Stimulated activated CD8-positive, alpha-beta memory T cell treated with anti-CD3 and anti-CD28 coated beads, Interleukin-2, amount 100 ng/mL, for 1 hour (primary cell): ENCODE measurements at places on chromosomes 2 and 18.

DNA sequence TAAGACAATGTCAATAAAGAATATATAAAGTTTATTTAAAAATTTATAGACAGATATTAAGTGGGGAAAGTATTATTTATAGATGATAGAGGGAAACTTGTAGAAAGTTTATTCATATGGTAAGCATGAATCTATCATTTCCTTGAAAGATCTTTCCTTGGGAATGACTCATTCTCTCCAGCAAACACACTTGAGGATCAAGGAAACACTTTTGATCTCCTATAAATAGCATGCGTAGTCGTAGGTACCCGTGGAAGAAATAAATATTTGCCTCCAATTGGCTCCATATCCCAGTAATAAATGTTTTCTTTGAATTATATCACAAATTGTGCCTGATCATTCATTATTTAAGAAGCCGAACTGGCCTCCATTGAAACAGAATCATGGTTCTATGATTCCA lies 483.4 kb downstream of the RNF144A start:
- DNase-seq = no peak

DNA sequence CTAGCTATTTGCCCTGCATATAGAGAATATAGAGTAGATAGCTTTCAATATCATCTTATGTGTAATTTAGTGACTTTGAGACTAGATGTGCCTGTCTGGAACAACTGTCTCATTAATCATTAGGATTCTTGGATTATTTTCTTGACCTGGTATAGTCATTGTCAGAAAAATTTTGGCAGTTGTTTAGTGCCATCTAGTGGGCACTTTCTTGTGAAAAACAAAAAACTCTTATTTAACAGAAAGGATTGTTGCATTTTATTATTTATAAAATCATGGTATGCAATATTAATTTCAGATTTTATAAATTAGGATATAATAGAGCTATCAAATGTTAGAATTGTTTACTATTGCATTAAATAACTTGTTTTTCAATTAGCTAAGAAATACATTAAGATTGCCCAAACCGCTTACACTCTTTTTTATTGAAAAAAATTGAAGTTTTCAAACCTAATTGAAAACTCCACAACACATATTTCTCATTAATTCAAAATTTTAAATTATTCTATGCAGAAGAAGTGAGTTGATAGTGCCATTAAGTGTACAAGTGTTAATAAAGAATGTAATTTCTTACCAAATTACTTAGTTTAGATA lies 80.3 kb downstream of the DYNAP start:
- no peak for DNase-seq

DNA sequence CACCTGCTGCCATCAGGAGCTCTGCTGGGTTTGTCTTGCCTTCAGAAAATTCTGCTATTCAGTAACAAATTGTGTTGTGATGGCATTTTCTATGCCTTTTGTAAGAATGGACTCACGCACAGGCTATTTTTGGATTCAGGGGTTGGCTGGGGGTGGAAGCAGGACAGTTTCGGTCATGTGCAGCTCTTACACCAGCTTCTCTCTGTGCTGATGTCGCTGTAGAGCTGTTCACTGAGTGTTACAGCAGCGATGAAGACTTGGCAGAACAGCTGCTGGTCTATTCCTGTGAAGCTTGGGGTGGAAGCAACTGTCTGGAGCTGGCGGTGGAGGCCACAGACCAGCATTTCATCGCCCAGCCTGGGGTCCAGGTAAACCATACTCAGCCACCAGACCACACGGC lies 49.2 kb downstream of the TRPM8 start:
- DNase-seq = no peak

DNA sequence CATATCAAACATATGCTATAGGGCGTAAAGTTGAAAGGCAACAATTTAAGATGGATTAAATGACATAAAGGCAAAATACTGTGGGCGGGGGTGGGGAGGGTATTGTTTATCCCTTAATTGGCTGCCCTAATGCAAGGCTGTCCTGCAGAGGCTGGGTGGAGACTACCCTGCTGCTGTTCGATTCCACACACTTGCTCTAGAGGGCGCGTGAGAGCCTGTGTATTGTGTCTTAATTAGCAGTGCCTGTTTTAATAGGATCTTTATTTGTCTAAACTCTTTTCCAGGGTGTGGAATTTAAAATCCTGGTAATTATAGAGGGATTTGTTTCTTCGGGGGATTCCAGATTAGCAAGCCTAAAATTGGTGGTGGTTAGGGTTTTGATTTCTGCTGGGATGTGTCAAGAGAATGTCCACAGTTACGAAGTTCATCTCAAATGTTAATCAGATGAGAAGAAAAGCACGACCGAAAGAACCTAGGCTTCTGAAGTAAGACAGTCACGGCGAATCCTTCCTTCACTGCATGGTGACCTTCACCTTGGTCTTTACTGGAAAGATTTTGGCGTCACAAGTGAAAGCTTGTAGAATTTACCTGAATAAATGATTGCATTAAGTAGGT lies 103.5 kb upstream of the MAP3K20 start:
- no peak for DNase-seq

DNA sequence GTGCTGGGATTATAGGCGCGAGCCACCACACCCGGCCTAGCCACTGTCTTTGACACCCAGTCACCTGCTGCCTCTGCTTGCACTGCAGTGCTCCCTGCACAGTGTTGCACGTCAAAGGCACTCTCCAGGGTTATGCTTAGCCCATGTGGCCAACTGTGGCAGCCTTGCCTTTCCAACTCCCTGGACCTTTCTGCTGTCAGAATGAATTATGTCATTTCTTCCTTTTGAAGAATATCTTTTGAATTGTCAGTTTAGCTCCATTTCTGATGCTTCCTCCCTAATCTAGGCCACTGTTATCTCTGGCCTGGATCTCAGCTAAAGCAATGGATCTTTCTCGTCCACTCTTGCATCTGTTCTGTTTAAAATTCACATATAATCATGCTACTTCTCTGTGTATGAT lies 29.3 kb upstream of the LRRTM1 start:
- no peak for DNase-seq

DNA sequence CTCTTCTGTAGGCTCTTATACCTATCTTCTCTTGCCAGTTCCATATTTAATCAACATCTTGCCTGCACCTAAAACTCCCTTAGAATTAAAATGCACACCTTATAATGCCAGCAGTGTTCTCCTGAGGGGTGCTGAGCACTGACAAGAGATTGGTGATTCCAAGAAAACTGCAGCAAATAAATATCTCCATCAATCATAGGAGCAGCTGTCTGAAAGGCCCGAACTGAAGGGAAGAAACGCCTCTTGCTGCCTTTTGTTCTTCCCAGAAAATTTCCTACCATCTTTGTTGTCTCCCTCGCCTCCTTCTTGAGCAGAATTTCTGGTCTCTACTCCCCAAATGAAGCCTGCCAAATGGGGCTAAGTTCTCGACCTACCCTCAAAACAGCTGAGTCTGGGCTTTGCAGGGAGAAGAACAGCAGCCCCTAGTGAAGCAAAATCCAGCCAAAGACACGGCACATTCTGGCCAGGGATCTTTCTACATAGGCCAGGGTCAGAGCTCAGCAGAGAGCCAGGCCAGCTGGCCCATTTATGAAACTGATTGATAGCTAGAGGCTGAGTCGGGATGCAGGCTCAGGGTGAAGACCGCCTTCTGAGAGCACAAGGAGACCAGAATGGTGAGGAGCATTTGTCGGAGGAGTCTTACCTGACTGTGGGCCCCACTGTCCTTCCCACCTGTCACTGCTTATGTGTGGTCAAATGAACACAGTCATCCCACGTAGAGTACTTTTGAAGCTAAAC lies 20.4 kb upstream of the TMEM247 start:
- DNase-seq = no peak

DNA sequence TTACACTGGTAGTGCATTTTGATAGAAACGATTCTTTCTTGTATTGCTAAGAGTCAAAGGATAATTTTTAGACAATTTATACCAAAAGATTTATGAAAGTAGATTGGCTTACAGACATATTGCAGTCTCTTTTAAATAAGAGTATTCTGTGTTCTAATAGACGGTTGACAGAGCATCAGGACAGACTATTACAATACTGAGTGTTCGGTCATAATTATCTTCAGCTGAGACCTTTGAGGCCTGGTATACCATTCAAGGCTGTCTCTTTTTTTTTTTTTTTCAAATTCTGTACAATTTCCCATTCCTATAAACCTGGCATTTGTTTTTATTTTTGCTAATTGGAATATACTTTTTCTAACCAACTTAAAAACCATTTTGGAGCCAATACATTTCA lies 140.6 kb upstream of the NOSTRIN start:
- no peak for DNase-seq

GRCh38 chr18:44503854-44504253 lies 176.8 kb upstream of the SETBP1 start:
- DNase-seq = no peak

DNA sequence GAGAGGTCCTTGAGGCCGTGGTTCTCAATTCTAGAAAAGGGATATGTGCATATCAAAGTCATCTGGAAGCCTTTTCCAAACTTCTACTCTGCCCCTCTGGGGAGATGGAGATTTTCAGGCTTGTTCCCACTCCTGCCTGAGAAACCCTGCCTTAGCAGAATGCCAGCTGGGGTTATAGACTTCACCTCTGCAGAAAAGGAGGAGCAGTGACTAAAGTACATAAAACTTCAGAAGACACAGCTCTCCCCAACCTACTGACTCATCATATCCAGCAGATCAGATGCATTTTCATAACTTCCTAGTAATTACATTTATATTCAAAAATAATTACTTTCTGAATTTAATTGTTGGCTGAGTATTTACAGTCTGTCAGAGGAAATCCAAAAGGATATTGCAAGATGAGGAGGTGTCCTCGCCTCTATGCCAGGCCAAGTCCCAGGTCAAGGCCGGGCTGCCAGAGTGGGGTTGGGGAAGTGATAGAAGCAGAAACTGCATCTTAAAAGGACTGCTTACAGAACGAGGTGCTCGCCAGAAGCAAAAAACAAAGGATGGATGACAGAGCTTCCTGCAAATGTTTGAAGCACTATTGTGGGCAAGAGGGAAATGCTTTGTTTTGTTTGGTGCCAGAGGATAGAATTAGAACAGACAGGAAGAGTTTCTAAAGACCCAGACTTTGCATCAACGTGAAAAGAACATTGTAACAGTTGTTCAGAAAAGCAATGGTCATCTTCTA lies 75.6 kb upstream of the APCDD1 start:
- no peak for DNase-seq

GRCh38 chr2:189281201-189281600 lies 101.6 kb upstream of the COL5A2 start:
- DNase-seq = no peak

DNA sequence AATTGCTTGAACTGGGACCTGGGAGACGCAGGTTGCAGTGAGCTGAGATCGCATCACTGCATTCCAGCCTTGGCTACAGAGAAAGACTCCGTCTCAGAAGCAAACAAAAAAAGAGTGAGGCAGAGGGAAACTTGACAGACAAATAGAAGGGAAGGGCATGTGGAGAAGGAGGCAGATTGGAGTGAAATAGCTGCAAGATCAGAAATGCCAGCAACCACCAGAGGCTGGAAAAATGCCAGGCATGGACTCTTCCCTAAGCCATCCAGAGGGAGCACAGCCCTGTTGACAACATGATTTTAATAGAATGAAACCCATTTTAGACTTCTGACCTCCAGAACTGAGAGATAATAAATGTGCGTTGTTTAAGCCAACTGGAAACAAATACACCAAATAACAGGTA lies 447.2 kb upstream of the SPHKAP start:
- DNase-seq = no peak

DNA sequence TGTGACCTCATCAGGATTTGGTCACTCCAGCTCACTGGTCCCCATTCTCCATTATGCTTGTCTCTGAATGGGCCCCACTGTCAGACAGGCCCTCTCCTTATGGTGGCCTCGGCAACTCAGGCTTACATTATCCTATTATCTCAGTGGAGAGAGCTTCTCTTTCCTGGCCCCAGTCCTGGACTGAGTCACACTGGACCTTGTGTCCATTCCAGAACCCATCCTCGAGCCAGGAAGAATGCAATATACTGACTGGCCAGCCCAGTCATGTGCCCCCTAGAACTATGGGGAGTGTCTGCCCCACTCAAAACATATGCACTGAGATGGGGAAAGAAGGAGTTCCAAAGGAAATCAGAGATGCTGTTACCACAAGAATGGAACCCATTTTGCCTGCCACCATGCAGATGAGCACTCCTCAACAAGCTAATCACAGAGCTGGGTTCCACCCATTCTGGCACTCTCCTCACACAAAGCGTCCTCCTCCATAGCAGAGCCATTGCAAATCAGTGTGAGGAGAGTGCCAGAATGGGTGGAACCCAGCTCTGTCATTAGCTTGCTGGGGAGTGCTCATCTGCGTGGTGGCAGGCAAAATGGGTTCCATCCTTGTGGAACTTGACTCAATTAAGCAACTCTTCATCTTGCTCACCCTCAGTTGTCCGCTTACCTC lies 71.9 kb downstream of the CHRNA1 start:
- no peak for DNase-seq

- DNase-seq = no peak
These were observed 387.8 kb upstream of the SLC39A10 start for GRCh38 chr2:195269220-195269619.

GRCh38 chr2:173874003-173874893 lies 90.9 kb downstream of the SP3 start:
- no peak for DNase-seq

DNA sequence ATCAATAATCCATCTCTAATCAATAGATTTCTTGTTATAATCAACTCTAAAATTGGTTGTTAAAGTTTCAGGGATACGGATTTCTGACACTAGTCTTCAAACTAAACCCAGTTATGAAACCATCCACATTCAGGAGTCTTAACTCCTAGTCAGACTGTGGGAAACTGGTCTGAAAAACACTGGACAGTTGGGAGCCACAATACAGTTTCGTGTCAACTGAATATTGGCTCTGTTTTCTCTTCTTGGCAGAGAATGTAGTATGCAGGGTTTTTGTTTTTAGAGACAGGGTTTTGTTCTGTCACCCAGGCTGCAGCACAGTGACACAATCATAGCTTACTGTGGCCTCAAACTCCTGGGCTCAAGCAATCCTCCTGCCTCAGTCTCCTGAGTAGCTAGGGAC lies 123.1 kb downstream of the RTTN start:
- DNase-seq = no peak

- DNase-seq = no peak
These were observed 61.8 kb upstream of the STK17B start for GRCh38 chr2:196233021-196233804.

DNA sequence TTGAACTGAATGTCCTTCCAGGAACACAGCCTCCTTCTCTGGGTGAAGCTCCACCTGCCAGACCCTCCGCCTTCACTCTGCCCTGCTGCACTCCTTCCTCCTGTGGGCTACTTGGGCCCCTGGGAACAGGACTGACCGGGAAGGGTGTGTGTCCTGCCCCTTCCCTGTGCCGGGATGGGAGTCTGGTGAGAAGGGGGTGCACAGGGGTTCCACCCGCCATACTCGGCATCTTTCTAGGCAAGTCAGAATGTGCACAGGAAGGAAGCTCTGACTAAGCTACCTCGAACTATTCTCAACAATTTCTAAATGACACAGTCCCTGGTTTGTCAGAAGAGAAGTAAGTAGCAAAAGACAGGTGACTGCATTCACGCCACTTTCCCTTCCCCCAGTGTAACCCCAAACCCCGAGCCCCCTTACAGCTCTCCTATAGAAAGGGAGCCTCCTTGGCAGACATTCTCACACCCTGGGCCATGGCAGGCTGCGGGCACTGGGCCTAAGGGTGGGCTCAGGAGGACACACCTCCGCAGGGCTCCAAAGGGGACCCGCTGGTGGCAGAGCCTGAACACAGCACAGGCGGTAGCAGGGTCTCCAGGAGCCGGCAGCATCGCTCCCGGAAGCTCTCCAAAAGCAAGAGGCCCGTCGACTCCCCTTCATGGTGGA lies 184.1 kb downstream of the HDAC4 start:
- no peak for DNase-seq
